Smooth muscle cell of the umbilical artery (primary cell): ENCODE measurements at places on chromosomes 7 and 10. TPM values are rescaled to one million over a fixed set of nuclear protein-coding genes. Genes with fewer than 3 reads are reported as not detected.

POLR1F gene
- 13.7 and 19.1 TPM in 2 replicates for total RNA-seq

IL2RA gene
- not detected in 2 replicates for total RNA-seq

TES gene
- 65.9 and 103 TPM in 2 replicates for total RNA-seq

ZNF804B gene
- total RNA-seq: not detected in 2 replicates

HIPK2 gene
- 12.5 and 35.9 TPM in 2 replicates for total RNA-seq

TBATA gene
- total RNA-seq: not detected in 2 replicates

PDIA4 gene
- total RNA-seq: 617 TPM in 2 replicates
